NCI-H1694 (cell line): ENCODE measurements at places on chromosomes 11 and 22.

DNA sequence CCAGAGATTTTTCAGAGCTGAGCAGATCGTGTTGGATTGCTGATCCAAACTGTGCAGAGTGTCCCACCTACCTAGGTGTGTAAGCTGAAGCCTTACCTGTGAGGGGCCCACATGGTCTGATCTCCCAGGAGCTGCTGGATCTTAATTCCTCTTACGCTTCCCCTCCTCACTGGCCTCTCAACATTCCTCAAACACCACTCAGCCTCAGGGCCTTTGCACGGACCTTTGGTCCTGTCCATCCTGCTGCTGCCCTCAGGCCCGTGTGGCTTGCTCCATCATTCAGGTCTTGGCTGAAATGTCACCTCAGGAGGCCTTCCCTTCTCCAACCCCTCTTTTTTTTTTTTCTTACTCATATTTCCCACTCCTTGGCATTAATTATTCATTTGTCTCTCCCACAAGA lies 21.1 kb upstream of the RAB1B start:
- DNase-seq: no peak

DNA sequence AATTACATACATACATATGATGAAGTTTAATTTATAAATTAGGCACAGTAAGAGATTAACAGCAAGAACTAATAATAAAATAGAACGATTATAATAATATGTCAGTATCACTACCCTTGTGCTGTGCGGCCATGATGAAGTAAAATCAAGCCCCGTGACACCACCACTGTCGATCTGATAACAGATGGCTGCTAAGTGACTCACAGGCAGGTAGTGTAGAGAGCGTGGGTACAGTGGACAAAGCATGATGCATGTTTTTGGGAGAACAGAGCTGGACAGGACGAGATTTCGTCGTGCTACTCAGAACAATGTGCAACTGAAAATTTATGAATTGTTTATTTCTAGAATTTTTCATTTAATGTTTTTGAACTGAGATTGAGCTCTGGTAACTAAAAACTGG lies 108.4 kb upstream of the TIMP3 start:
- DNase-seq: no peak

- no peak for DNase-seq
Measured at GRCh38 chr22:48453171-48453570, 1374.5 kb downstream of the BRD1 start.

DNA sequence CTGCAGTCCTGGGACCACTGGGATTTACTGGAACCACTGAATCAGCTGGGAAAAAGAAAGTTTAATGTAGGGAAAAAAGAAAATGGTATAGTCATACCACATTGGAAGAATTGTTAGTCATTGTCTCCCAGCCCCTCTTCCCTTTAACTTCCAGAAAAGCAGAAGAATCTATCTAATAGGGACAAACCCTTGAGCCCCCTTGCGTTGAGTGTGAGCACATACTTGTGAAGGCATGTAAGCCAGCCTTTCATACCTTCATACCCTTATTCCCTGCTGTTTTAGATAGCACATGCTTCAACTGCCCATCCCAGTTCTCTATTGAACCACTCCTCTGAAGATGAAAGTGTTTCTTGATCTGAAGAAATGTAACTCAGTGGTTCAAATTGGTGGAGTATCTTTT lies 6.6 kb downstream of the TREH start:
- DNase-seq: no peak

- DNase-seq: no peak
Measured at GRCh38 chr11:83571302-83571701, 285.1 kb upstream of the CCDC90B start.

- DNase-seq: no peak
Measured at GRCh38 chr22:19842393-19843106, 12.1 kb downstream of the GNB1L start.

DNA sequence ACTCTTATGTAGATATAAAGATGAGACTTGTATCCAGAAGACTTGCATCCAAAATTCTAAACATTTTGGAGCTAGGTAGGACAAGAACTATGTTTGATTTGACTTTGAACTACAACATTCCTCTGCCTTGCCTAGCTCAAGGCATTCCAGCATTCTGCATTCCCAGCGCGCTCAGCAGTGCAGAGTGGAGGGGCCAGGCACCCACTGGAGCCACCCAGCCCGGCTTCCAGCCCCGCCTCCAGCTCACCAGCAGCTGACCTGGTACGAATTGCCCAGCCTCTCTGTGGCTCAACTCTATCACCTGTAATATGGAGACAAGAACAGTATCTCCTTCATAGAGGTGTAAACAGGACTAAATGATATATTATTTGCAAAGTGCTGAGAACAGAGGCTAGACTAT lies 28.8 kb downstream of the PRDM10 start:
- no peak for DNase-seq

DNA sequence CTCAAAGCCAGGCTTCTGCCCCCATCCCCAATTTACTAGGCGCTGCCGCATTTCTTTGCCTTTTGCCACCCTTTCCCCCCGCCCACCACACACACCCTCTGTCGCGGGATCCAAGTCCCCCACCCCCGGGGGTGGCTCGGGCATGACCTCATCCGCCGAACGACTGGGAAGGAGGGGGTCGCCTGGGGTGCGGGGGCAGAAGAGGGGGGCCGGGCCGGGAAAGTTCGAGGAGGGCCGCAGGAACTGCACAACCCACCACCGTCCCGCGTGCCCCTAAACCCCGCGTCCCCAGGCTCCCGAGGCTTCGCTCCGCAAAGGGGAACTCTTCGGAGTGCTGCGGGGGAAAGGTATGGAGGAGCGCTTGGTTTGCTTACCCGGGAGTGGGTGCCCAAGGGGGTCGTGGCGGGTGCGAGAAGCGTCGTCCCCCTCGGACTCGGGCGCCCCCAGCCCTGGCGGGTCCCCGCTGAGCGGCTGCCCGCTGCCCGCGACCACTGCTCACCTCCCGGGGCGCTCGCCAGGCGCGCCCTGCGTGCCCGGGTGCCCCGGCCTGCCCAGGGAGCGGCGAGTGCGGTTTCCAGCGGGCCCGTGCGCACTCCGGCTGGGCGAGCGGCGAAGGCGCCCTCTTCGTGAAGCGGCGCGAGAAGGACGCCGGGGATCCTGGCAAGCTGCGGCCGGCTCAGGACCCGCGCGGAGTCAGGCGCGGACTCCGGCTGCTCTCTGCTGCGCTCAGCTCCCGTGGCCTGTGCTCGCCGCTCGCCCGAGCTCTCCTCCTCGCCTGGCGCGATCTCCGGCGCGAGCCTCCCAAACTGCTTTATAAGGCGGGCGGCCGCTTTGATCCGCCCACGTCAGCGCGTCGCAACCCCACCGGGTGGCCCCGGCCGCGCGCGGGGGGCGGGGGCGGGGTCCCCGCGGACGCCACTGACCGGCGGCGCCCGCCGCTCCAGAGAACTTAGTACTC lies 4.0 kb upstream of the WNT11 start:
- DNase-seq: no peak

GRCh38 chr11:69642913-69643632 lies 2.1 kb downstream of the CCND1 start:
- DNase-seq: no peak

GRCh38 chr11:79083352-79083751 lies 357.5 kb downstream of the TENM4 start:
- no peak for DNase-seq

GRCh38 chr22:28395920-28396753 lies 283.5 kb downstream of the TTC28 start:
- DNase-seq: no peak

- no peak for DNase-seq
Measured at GRCh38 chr11:130787973-130788570, 128.2 kb downstream of the SNX19 start.

DNA sequence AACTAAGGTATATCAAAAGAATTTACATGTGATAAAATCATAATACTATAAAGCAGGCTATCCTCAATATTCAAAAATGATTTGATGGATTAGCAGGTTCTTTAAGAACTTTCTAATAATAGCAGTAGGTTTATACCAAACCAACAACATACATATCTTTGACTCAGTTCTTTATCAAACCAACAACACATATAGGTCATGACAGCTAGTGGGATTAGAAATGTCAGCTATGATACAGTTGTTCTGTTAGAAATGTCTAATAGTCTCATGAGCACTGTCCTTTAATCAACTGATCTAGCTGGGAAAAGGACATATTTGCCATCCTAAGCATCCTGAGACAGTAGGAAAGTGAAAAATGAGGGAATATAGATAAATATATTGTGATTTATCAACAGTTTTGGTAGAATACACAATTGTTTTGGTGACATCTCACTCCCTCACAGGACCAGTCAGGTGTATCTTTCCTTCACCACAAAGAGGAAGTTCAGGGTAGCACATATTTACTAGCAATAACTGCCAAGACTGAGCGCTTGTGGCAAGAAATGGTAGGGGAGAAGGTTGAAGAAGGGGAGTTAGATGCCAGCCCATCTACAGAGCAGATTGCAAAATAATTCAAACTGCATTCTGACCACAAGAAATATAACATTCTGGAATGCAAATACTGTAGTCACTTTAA lies 90.8 kb upstream of the APOA1 start:
- no peak for DNase-seq

DNA sequence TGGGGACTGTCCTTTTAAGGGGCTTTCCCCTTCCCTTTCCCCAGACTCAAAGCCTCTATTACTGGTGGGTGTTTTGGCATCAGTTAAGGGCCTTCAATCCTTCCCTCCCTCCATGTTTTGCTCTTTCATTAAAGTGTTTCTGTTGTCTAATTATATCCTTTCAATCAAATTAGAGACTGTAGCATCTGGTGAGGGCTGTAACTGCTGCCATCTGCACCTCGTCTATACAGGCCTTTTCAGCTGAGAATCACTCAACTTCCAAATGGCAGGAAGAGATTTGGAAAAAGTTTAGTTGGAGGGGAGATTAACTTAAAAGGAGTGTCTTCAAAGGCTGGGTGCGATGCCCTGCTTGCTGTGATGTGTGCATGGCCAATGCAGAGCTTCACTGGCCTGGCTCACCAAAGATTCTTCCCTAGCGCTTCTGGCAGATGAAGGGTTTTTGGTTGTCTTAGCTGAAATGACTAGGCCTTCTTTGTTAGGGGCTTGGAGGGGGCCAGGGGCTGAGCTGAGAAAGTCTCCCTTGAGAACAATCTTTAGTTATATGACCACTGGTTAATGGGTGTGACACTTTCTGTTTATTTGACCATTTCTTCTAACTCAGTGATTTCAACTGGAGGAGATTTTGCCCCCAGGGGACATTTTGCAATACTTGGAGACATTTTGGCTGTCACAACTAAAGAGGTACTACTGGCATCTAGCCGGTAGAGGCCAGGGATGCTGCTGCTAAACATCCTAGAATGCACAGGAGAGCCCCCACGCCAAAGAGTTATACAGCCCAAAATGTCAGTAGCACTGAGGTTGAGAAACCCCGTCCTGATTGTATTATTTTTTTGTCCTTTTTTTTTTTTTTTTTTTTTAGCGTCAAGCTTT lies 7.5 kb downstream of the KREMEN1 start:
- peak; percentile 67 for DNase-seq

GRCh38 chr11:12556155-12556554 lies 118.1 kb upstream of the TEAD1 start:
- DNase-seq: no peak

DNA sequence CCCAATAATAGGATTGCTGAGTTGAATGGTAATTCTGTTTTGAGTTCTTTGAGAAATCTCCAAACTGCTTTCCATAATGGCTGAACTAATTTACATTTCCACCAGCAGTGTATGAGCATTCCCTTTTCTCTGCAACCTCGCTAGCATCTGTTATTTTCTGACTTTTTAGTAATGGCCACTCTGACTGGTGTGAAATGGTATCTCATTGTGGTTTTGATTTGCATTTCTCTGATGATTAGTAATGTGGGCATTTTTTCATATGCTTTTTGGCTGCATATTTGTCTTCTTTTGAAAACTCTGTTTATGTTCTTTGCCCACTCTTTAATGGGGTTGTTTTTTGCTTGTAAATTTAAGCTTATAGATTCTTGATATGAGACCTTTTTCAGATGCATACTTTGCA lies 97.4 kb downstream of the FDX1 start:
- DNase-seq: no peak

DNA sequence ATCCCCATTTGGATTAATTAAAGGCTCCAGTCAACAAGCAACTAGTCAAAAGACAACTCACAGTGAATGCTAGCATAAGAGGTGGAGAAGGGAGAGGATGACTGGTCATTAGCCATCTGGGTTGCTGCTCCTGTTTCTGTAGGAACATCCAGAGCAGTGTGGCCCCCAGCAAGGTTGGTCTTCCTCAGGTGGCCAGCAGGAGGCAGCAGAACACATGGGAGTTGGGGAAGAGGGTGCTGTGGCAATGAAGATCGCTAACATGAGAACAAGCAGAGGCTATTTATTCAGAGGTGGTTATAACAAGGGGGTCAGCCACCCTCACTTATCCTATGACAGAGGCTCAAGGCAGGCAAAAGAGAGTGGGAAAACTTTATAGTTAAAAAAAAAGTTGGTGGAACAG lies 21.3 kb downstream of the IZUMO1R start:
- no peak for DNase-seq

DNA sequence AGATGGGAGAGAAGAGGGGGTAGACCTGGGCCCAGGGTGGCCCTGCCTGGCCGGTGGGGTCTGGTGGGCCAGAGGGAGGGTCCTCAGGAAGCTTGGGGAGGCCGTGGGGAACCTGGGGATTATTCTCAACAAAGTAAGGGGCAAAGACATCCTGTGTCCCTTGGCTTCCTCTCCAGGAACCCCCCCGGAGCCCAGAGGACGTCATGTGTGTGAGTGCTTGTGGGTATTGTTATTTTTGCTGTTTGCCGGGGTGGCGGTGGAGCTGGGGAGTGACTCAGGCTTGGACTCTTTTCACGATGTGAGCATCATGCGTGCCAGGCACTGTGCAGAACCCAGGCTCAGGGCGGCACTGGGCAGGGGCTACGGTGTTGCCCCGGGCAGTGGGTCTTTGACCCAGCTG lies 982 bp upstream of the SHANK3 start:
- no peak for DNase-seq

DNA sequence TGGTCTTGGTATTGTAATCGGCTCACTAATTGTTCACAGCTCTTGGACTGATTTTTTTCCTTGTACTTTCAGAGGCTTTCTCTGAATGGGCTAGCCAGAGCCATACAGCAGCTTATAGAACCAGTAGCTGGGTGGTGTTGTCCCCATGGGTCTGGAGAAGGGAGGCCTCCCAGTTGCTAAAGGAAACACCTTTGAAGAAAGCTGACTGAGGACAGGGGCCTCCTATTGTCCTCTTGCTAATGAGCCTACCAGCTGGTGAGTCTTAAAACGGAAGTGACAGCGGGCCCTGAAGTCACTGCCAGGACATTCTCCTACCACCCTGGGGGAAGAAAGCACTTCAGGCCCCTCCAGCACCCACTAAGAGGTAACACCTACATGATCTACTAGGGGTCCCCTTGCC lies 9.9 kb downstream of the FADS3 start:
- no peak for DNase-seq
